ENCODE measurements at places on chromosomes 11 and 22. TPM values are rescaled to one million over a fixed set of nuclear protein-coding genes. Genes with fewer than 3 reads are reported as not detected.

Gene C11orf86
- total RNA-seq, result not detected

Gene LMO1
- 0.18 TPM for total RNA-seq

Gene UBQLNL
- not detected for total RNA-seq

Gene SLC15A3
- total RNA-seq, result 0.32 TPM

Gene DEUP1
- not detected for total RNA-seq

Gene INS
- total RNA-seq, result not detected

Gene C11orf52
- not detected for total RNA-seq

Gene LINC01488
- not detected for total RNA-seq

Gene RTL10
- total RNA-seq, result 8.8 TPM

DNA sequence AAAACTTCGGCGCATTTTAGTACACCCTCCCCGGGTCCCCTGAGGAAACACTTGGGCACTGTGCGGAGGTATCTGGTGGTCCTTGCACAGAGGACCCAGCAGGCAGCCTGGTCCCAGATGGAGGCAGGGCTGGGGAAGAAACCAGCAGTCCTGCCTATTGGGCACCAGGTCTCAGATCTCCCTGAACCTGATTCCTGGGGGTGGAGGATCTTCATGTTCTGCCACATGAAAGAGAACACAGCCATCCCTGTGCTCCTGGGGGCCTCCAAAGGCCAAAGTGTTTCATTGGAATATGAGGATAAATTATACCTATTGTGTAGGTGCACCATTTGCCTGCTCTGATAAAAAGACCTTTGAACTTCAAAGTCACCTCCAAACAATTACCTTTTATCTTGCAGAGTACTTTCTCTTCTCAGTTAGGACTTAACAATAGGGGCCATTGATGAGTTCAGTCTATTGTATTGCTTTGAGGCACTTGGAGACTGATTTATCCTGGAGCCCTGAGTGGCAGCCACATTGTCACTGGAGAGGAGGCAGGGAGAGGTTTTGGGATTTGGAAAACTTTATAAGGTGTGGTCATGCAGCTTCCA lies 1.8 kb downstream of the RCN1 start:
- no peak for DNase-seq

DNA sequence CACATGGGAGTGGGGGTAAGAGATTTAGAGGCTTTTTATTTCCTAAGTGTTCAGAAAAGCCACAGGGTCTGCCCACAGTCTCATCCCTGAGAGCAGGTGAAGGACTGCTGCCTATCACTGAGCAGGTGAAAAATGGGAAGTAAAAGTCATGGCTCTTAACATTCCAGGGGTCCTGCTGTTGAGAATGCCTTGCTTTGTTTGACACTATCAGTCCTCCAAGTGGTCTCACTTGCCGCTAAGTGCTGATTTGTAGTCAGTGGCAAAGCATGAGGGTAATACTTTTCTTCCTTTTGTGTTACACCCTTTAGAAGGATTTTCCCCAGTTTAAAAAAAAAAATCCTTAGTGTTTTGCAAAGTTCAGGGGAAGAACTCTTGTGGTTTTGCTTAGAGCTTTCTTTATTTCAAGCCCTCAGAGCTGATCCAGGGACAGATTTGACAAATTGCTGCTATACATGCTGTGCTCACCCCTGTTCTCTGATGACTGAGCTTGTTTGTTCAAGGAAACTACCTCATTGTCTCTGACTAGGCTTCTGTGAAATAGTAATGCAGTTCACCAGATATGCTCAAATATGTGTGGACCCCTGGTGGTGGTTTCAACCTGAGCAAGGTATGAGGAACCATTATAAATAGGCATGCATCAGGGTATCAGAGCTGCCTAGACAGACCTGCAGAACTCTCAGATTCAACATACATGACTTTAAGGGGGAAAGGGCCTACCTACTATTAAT lies 141.0 kb downstream of the ARHGAP42 start:
- peak; percentile 79 for DNase-seq

DNA sequence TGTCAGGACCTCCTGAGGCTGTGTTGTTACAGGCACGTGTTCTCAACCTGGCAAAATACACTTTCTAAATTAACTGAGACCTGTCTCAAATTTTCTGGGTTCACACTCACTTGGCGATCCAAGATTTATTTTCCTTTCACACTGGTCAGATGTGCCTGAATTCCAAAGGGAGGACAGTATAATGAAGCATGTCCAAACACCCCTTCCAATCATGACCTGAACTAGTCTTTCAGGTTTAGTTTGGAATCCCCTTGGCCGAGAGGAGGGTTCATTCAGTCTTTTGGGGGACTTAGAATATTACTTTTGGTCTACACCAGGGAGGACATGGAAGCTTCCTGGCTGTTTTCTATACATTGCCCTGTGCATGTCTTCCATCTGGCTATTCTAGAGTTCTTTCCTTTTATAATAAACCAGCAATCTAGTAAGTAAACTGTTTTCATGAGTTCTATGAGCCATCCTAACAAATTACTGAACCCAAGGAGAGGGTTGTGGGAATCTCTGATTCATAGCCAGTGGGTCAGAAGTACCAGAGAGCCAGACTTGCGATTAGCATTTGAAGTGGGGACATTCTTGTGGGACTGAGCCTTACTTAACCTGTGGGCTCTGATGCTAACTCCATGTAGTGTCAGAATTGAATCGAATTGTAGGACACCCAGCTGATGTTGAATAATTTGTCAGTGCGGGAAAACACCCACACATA lies 14.8 kb upstream of the TMEM216 start:
- DNase-seq, result no peak

DNA sequence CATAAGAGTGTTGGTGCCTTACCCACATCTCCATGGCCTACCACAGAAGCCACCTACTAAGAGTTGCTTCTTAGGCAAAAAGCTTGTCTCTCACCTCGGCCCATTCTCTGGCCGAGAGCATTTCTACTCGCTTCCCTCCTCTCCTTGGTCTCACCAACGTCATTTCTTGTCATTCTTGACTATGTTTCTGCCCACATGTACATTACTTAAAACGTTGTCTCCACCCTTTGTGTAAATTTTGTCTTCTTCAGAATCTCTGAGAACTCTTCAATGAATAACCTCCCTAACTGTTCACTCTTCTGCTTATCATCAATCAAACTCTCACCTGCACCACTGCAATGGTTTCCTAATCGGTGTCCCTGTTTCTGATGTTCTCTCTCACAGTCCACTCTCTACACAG lies 20.1 kb downstream of the SOX6 start:
- DNase-seq, result no peak

DNA sequence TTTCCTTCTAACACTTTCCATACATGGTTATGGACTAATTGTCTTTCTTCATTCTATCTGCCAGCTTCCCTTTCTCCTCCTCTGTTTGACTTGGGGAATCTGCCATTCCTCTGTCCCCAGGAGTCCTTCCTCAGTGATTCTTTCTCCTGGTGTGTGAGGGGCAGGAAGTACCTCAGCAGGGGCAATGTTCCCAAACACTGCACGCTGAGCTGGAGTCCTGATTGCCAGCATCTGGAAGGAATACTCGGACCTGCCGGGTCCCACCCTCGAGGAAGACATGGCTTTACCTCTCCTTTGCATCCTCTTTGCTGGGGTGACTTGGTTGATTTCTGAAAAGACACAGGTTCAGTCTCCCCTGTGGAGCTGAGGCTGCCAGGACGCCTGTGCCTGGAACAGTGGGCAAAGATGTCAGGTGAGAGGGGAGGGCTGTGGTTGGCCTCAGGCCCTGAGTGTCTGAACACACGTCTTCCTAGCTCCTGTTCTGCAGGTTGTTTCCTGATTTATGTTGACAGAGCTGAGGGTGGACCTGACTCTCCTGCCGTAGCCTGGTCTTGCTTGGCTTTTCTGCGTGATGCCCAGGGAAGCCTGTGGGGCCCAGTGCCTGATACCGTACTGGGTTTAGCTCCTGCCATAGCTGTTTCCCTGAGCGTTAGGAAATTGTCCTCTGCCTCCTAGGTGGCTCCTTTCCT lies 4.3 kb downstream of the COX8A start:
- no peak for DNase-seq

GRCh38 chr11:108027057-108027456 lies 18.4 kb downstream of the CUL5 start:
- DNase-seq, result peak; percentile 6

- no peak for DNase-seq
These were observed 761.2 kb downstream of the DLG2 start for GRCh38 chr11:84865791-84866535.

- DNase-seq, result no peak
These were observed 28.6 kb downstream of the LRFN4 start for GRCh38 chr11:66885469-66885868.

DNA sequence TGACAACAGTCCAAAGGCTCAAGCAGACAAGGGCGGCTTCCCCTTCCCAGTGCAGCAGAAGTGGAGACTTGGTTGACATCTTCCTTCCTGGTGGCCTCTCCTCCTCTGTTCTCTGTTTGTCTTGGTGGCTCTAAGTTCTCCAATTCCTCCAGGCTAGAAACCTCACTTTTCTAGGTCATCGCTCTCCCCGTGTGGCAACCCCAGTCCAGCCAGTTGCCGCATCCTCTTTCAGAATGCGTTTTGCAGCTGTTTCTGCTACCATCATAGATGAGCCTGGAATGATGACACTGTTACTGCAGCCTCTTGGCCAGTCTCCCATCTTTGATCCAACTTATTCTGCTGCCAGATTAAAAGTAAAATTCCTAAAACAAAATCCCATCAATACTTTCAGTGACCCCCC lies 201.5 kb downstream of the TRIM29 start:
- no peak for DNase-seq

GRCh38 chr11:76677458-76677765 lies 6.9 kb upstream of the LRRC32 start:
- DNase-seq, result no peak

DNA sequence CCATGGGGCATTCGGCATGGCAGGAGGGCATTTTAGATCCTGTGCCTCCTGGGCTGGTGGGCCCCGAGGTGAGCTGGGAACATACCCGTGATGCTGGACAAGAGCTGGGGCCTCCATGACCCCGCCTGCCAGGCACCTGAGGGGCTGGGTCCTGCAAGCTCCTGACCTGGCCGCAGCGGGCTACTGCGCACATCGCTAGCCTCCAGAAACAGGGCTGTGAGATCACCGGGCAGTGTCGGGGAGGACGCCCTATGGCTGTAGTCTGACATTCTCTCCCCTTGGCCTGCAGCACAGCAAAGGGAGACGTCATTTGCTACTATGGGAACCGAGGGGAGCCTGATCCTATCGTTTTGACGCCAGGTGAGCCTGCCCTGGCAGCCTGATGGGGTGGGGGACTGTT lies 24.4 kb upstream of the DGCR8 start:
- DNase-seq, result no peak

DNA sequence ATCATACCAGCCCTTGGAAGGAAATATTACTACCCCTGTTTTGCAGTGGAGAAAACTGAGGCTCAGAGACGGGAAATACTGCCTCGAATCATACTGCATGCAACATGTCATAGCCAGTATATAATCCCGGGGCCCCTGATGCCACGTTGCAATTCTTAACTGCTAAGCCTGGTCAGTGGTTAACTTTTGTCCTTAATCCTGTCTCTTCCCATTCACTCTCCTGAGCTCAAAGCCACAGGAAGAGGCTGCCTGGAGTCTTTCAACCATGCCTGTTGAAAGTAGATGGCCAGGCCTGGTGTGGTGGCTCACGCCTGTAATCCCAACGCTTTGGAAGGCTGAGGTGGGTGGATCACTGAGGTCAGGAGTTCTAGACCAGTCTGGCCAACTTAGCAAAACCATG lies 166.6 kb downstream of the MIAT start:
- no peak for DNase-seq

GRCh38 chr11:78763664-78764063 lies 189.0 kb upstream of the NARS2 start:
- no peak for DNase-seq

DNA sequence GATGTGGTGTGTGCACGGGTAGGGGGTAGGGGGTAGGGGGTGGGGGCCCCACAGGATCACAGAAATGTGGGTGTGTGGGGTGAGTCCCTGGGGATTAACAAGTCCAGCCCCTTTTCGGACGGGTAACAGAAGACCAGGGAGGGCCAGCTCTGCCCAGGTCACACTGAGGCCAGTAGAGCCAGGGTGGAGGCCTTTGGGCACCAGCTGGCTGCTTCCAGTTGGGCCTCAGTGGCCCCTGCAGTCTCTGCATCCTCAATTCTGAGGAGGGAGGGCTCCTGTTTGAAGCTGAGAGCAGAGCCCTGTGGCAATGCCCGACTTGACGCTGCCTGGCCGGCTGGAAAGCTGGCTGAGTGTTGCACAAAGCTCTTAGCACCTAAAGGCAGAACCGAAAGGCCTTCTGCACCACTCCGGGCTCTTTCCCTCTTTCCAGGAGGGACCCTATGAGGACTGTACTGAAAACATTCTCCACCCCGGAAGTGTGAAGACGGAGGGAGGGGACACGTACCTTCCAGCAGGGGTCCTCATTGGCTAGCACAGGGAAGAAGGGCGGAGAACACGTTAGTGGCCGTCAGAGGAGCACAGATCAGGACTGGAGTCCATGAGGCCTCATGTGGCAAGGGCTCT lies 120.4 kb downstream of the PHF21B start:
- DNase-seq, result no peak

GRCh38 chr11:74182635-74183034 lies 11.5 kb downstream of the PPME1 start:
- no peak for DNase-seq

- DNase-seq, result no peak
These were observed 8.0 kb downstream of the LAYN start for GRCh38 chr11:111548525-111548924.

GRCh38 chr11:67664696-67665540 lies 9.5 kb downstream of the ALDH3B2 start:
- no peak for DNase-seq

GRCh38 chr22:36377022-36377631 lies 10.6 kb downstream of the MYH9 start:
- DNase-seq, result no peak

GRCh38 chr11:120642196-120642894 lies 130.8 kb downstream of the GRIK4 start:
- no peak for DNase-seq

DNA sequence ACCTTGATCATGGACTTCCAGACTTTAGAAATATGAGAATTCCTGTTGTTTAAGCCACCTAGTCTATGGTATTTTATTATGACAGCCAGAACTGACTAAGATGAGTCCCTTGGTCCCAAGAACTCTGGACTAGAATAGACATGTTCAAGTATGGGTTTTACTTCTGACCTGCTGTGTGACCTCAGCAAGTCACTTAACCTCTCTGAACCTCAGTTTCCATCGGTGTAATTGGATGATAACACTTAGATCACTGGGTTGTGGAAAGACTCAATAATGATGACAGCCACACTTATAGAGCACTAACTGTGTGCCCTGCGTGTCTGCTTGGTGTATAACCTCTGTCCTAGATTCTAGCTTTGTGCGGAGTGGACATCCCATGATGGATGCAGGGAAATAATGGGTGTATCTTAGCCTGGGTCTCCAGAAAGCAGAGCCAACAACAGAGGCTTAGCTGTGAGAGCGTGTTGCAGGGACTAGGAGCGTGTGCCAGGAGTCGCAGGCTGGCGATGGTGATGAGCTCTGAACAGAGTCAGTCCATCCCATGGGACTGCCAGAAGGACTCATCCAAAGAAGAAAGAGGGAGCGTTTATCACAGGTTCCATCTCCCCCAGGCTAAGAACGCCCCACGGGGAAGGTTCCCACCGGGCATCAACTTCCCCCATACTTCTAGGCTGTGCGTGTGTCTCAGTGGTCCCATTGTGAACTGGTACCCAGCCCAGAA lies 93.2 kb upstream of the TP53I11 start:
- no peak for DNase-seq

Measured in HT1080 (cell line).